ENCODE measurements at places on chromosomes 12 and 14.

- DNase-seq, result no peak
These were observed 46.2 kb upstream of the BEGAIN start for GRCh38 chr14:100633406-100633805.

- DNase-seq, result no peak
These were observed 56.7 kb upstream of the LRFN5 start for GRCh38 chr14:41549821-41550607.

DNA sequence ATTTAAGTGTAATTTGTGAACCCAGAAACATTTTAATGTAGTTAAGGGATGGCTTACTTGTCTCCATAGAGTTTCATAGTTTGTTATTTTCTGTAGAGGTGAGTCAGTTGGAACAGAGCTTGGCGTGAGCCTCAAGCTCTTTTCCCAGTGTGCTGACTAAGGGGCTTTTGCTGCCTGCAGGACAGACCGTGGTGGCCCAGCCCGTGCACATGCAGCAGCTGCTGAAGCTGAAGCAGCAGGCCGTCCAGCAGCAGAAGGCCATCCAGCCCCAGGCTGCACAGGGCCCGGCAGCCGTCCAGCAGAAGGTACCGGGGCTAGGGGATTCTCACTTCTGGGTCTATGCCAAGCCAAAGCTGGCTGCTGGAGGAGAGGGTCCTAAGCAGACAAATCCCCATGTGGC is 76.9 kb downstream of the DDX51 start:
- no peak for DNase-seq

DNA sequence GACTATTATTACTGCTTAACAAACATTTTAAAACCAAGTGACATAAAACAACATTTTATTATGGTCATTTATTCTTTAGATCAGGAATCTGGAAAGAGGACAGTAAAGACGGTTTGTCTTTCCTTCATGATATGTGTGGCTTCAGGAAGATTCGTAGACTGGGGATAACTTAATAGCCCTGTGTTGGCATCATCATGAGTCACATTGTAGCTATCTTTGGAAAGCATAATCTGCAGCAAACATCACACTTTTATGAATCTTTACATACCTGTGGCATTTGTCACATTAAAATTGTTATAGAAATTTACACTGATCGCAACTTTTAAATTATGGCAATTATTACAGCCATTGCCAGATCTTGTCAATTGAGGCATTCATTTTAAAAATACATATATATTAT is 397.1 kb downstream of the NOVA1 start:
- DNase-seq, result no peak

DNA sequence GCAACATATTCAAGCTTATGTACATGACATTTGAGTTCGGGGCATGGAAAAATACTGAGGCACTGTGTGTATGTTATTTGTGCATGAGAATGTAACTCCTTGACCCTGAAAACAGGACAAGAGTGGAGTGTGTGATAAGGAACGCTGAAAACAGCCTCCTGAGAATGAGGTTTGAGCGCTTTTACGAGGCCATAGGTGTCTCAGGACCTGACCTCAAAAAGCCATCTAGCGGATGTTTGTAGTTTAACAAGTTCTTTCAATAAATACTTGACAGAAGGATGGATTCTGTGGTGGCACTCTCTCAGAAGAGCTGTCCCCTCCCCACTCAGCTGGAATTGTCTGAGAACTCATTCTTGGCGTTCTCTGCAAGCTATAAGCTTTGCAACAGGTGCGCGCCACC is 350.5 kb upstream of the TMTC1 start:
- DNase-seq, result no peak

DNA sequence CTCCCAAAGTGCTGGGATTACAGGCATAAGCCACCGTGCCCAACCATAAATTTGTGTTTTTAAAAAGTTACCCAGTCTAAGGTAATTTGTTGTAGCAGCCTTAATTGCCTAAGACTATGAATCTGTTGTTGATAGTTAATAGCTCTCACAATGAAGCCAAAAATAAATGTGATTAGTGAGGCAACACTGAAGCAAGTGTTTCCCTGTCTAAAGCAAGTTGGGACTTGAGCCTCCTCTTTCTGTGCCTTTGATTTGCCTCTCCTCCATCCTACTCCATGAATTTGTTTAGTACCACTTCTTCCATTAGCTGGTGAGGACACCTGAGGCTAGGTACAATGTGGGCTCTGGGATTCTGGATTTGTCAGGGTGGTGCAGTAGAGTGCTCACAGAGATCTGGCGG is 36.8 kb downstream of the DAAM1 start:
- DNase-seq, result no peak

GRCh38 chr12:124284368-124284767 is 10.5 kb upstream of the RFLNA start:
- DNase-seq, result no peak

GRCh38 chr12:64918801-64919200 is 94.4 kb downstream of the TBC1D30 start:
- DNase-seq, result no peak

GRCh38 chr14:94346841-94347240 is 23.7 kb upstream of the SERPINA6 start:
- no peak for DNase-seq

DNA sequence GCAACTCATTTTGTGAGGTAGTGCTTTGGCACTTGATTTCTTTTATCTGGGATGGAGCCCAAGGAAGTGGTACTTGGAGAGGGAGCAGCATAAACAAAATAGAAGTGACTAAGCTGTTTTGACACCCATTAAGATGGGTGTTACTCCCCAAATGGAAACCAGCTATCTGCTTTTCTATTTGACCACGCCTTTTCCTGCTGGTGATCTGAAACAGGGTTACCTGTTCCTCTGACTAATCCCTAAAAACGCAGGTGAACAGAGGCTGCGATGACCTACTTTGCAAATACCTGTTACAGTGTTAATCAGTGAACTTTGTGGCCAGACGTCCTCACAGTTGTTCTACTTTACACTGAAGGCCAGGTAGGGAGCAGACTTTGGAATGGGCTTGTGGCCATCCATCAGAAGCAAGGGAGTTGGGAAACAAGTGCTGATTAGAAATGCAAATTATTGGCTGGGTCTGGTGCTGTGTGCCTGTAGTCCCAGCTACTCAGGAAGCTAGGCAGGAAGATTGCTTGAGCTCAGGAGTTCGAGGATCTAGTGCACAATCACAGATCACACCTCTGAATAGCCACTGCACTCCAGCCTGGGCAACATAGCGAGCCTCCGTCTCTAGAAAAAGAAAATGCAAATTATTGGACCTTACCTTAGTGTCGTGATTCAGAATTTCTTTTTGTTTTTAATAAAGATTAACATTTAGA is 58.3 kb upstream of the HECTD1 start:
- DNase-seq, result no peak

- DNase-seq, result no peak
These were observed 8.8 kb downstream of the STK38L start for GRCh38 chr12:27252934-27253333.

DNA sequence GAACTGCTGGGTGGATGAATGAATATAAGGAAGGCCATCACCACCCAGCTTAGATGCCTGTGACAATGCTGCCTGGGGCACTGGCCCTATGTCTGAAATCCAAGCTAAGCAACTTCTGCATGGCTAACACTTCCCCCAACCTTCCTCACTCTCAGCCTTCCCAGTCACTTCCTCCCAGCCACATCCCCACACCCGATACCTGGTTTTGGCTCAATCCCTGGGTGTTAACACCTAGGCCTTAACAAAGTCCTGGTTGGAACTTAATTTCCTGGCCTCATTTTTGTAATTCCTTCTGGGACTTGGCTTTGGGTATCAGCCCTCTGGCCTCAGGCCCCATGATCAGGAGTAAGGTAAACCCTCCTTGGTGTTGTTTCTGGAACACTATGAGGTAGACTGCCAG is 110.0 kb downstream of the EFCAB11 start:
- DNase-seq, result no peak

DNA sequence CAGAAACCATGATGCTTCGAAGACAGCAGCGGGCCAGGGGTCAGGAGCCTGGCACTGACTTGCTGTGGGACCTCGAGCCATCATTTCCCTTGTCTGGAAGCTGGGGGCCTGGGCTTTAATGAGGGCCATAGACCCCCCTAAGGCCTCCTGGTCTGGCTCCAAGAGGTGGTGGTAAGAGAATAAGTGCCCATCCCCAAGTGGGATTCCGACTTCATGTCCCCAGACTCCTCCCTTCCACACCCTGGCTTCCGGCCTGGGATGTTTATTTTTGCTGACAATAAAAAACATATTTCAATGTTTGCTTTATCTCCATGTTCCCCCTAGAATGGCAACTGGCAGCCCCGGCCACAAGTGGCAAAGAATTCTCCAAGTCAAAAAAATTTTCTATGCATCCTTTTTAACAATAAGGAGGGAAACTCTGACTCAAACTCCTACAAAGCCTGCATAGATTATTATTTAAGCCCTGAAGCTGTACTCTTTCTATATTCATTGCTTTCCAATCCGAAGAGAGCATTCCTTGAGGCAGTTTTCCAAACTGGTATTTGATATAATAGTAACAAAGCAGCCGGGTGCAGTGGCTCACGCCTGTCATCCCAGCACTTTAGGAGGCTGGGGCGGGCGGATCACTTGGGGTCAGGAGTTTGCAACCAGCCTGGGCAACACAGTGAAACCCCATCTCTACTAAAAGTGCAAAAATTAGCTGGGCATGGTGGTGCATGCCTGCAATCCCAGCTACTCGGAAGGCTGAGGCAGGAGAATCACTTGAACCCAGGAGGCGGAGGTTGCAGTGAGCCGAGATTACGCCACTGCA is 84.0 kb downstream of the ITPK1 start:
- no peak for DNase-seq

- DNase-seq, result no peak
These were observed 13.4 kb upstream of the ALDH2 start for GRCh38 chr12:111753144-111753881.

DNA sequence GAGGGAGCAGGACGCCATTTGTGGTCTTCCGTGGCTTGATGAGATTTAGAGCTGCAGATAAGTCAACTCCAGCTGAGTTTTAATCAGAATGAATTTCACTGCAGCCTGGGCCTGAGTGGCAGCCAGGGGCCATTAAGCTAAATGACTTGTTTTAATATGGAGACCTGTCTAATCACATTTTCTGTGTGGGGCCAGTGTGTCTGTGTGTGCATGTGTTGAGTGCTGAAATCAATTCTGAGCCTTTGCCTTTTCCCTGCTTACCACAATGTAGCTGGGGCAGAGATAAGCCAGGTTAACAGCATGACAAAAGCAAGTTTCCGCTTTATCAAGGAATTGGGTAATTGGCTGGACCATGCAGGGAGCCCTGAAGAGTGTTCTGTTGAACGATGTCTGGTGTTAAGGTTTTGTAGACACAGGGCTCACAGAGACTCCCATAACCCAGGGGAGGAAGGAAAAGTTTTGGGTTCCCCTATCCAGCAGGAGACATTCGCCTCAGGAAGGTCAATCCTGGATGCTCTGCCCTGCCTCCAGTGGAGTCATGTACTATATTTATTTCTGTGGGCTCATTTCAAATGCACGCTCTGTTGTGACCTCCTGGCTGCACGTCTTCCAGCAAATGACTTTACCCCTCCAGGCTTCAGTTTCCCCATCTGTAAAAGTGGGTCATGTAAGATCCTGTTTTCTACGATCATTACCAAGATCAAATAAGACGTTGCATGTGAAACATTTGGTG is 24.2 kb downstream of the RPH3A start:
- DNase-seq, result no peak

GRCh38 chr12:51970904-51971646 is 19.6 kb downstream of the ACVR1B start:
- DNase-seq, result no peak

- DNase-seq, result no peak
These were observed 70.2 kb upstream of the SLC38A2 start for GRCh38 chr12:46442738-46443137.

- no peak for DNase-seq
These were observed 38.7 kb upstream of the GPATCH2L start for GRCh38 chr14:76112889-76113624.

GRCh38 chr12:65602610-65603295 is 221.5 kb upstream of the HMGA2 start:
- no peak for DNase-seq

DNA sequence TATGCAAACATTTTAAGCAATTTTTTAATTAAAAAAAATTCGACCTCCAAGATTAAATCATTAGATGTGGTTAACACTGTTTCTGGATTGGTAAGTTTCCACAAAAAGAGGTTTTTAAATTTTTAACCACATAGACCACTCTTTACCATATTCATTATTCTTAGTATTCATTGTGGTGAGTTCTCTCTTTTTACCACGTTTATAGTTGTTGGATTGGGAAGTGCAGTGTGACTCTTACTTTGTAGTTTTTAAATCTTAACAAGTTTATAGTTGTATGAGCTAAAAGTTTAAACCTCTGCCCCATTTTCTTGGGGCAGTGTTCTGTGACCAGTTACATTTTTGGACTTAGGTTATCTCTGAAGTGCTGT is 8.6 kb downstream of the ATP2A2 start:
- no peak for DNase-seq

DNA sequence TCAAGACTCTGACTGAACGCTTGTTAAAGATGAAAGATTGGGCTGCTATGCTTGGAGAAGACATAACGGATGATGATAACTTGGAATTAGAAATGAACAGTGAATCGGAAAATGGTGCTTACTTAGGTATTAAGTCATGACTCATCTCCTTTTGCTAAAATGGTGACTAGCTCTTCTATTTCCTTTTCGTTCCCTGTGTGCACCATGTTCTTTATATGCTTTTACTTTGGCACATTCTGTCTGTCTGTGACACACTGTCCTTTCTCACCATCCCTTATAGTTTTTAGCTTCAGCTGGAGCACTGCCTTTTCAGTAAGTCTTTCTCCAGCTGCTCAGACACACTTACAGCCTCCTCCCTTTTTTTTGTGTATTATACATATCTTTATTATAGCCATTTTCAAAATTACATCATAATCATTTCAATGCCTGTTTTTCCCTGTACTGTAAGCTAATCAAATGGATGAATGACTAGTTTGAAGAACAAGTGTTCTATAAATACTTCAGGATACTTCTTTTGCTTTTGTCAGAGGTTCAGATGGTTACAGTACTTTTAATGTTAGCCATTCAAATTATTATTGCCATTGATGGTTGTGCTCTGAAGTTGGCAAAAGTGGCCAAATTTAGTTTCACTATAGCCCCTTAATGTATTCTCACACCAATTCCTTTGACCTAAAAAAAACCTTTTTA is 68.6 kb downstream of the MIA2 start:
- no peak for DNase-seq

GRCh38 chr12:88944397-88944796 is 364.1 kb upstream of the KITLG start:
- DNase-seq, result no peak

DNA sequence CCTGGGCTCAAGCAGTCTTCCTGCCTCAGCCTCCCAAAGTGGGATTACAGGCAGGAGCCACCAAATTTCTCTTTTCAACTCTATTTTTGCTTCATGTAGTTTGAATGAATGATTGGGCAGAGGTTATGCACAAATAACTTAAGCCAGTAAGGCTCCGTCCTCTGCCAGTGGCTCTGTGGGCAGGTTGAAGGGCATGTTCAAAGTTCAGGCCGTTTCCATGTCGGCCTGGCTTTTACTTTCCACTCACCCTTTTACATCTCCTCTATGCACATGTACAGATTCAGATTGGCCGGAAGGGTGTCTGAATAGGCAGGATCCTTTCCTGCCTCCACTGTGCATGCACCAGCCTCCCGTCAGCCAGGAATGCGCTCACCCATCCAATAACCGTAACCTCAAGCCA is 132.3 kb downstream of the EML1 start:
- DNase-seq, result no peak

- no peak for DNase-seq
These were observed 132.8 kb downstream of the TTLL5 start for GRCh38 chr14:75793806-75794205.

All from cortex of kidney (tissue), 1 donor.